ENCODE measurements at places on chromosomes 6 and 20. TPM values are rescaled to one million over a fixed set of nuclear protein-coding genes. Genes with fewer than 3 reads are reported as not detected.

FOXP4 gene
- 10.7 TPM for total RNA-seq

HAO1 gene
- not detected for total RNA-seq

MYB gene
- 0.47 TPM for total RNA-seq

C6orf52 gene
- 3.4 TPM for total RNA-seq

DDX27 gene
- total RNA-seq: 26.3 TPM

DEFB124 gene
- not detected for total RNA-seq

SMOC2 gene
- not detected for total RNA-seq

CCN2 gene
- 551 TPM for total RNA-seq

PXT1 gene
- total RNA-seq: not detected

PRKN gene
- total RNA-seq: 0.93 TPM

CDH26 gene
- total RNA-seq: not detected

SIRPB1 gene
- total RNA-seq: 4.1 TPM

CPXM1 gene
- total RNA-seq: 12.5 TPM

HSPA12B gene
- 25.5 TPM for total RNA-seq

SERPINB6 gene
- 219 TPM for total RNA-seq
